MV-4-11 (cell line): ENCODE measurements at places on chromosomes 1 and 21.

DNA sequence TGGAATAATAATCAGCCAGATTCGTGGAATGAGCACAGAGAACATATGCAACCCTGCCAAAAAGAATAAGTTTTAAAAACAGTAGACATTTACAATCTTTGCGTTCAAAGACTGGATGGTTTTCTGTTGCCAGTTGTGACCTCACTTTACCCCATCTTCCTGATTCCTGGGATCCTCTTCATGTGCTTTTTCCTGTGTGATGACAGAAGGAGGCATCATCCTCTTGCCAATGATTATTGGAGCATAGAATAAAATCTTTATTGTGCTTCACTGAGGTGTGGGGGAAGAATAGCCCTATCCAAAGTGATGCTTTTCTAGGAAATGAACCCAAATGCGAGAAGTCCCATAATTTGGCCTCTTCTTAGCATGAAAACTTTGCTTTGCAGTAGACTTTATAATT is 15.0 kb upstream of the BARHL2 start:
- DNase-seq: no peak

DNA sequence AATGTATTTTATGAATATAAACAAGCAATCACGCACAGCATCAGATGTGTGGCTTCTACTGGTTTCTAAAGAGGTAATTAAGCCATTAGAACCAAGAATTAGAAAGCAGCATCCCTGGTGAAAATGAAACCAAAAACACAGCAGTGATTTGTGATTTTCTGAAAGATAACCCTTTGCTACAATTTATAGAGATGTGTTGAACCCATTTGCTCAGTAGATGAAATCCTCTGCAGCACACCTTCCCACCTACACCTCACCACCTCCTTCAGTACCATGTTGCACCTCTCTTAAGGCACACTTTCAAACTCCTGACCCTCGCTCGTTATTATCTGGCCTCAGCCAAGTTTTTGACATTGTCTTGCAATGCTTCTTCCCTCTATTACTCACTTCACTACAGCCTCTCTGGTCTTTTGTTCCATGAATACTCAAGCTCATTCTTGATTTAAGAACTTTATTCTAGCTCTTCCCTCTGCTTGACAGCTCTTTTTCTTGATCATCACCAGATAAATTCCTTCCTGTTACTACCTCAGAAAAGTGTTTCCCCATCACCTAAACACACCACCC is 38.6 kb downstream of the NSL1 start:
- no peak for DNase-seq

GRCh38 chr1:18956193-18957135 is at the start of gene IFFO2:
Gene IFFO2 (minus strand): TSS chr1:18956676. CDS start chr1:18956332, 344 bp downstream.
- DNase-seq: peak; percentile 82

DNA sequence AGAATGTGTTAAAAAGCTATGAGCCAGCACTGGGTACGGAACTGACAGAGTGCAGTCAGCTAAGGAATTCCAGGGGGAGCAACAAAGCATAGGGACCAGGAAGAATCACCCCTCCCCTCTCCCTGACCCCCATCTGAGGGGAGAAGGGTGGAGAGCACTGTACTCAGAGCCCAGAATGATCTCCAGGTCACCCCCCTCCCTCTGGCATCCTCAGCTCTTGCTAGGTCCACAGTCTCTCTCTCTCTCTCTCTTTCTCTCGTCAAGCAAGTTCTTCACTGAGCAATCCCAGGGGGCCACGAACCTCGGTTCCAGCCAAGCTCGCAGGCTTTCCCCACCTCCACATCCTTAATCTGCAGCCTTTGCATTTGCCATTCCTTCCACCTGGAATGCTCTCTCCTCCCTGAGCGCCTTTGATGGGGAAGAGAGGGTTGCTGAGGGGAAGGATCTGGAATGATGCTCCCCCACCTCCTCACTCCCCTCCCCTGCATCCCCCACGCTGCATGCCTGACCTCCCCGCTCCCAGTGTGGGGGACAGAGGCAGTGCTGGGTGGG is 6.7 kb upstream of the WASF2 start:
- DNase-seq: no peak

- DNase-seq: peak; percentile 87
Observed at GRCh38 chr1:99374109-99374508, 109.8 kb downstream of the PLPPR4 start.

DNA sequence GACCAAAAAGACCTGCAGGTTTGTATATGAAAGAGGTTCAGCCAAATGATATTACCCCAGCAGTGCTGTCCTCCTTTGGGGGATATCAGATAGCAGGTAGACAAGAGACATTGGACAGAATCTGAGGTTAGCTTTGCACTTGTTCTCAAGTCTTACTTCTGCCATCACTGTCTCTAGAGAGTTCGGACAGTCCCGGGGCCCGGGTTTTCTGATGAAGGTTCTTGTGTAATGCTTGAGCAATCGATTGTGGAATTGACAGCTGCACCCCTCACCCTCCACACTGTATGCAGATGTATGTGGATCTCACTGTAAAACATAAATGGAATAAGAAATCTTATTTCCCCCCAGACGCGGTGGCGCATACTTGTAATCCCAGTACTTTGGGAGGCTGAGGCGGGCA is 56.2 kb upstream of the MORC3 start:
- DNase-seq: peak; percentile 43

DNA sequence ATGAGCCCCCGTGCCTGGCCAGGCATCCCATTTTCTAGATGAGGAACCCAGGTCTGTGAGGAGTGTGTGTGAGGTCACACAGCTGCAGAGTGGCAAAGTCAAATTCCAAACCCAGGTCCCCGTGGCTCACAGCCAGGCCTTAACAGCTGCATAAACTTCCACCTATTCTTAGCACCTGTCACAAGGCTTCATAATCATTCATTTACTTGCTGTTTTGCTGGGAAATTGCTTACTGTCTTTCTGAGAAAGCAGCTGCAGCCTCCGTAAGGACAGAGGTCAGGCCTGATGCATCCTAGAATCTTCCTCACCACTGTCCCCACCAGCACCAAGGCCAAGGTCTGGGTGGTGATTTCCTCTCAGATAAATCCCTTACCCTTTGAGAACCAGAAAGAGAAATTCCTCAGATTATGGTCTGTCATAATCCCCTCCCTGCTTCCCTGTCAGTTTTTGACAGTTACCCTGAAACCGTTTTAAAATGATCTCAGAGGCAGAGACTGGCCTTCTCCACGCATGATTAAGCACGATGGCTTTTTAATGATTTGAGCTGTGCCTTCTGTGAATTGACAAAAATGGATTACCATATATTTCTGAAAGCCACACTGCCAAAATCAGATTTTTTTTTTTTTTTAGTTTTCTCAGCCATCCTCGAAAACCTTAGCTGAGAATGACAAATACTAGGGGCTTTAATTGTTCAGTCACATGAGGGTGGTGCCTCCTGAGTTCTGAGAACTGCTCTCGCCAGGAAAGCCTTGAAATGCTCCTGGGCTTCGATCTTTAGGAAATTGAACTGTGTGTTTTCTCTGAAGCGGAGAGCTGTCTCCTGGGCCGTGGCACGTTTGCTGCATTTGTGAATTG is 70.0 kb upstream of the SELENON start:
- DNase-seq: no peak

DNA sequence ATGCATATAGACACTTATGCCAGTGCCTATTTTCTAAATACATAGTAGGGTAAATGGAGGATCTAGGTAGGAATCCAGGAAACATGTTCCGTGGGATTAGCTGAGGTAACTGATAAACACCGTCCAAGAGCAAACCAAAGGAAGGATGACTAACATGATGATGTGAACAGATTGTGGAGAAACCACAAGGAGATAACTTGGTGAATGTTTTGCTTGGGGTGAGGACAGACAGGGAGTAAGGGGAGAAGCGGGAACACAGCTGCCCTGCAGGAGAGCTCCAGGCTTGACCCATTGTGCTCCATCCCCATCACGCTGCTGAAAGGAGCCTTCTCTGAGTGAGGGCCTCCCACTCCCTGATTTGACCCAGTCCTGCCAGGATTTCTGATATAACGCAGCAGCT is 87.0 kb upstream of the ZC3H11B start:
- no peak for DNase-seq

DNA sequence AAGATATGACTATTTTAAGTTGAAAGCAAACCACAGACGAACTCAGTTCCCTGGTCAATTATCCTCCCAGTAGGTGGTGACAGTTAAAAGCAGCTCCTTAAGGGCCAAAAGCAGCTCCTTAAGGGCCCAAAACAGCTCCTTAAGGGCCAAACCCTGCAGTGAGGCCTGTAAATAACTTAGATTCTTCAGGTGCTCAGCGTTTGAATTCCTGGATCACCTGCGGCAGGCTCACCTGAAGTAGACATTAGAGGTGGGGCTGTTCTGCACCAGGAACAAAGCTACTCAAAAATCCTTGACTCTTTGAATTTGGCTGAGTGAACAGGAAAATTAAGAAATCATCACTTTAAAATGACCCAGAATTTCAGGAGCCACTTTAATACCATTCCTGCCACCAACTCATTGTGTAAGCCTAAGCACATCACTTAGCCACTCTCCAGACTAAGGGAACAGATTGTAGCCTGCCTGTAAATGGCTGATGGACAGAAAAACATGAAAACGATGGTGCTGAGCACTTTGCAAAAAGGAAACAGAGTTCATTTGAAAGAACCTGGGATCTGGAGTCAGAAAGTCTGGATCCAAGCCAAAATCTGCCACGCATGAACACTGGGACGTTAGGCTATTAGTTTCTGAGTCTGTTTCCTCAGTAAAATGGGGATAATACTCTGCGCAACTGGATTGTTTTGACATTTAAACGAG is 126.9 kb downstream of the LRIG2 start:
- no peak for DNase-seq

DNA sequence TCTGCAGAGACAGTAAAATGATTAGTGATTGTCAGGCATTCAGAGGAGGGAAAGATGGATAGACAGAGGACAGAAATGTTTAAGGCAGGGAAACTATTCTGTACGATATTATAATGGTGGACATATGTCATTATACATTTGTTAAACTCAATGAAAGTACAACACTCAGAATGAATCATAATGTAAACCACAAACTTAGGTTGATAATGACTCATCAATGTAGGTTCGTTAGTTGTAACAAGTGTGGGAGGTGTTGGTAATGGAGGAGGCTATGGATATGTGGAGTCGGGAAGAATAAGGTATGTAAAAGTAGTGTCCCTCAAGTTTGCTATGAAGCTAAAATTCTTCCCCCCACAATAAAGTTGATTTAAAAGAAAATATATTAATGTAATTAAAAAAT is 455.0 kb downstream of the BRINP3 start:
- DNase-seq: no peak

DNA sequence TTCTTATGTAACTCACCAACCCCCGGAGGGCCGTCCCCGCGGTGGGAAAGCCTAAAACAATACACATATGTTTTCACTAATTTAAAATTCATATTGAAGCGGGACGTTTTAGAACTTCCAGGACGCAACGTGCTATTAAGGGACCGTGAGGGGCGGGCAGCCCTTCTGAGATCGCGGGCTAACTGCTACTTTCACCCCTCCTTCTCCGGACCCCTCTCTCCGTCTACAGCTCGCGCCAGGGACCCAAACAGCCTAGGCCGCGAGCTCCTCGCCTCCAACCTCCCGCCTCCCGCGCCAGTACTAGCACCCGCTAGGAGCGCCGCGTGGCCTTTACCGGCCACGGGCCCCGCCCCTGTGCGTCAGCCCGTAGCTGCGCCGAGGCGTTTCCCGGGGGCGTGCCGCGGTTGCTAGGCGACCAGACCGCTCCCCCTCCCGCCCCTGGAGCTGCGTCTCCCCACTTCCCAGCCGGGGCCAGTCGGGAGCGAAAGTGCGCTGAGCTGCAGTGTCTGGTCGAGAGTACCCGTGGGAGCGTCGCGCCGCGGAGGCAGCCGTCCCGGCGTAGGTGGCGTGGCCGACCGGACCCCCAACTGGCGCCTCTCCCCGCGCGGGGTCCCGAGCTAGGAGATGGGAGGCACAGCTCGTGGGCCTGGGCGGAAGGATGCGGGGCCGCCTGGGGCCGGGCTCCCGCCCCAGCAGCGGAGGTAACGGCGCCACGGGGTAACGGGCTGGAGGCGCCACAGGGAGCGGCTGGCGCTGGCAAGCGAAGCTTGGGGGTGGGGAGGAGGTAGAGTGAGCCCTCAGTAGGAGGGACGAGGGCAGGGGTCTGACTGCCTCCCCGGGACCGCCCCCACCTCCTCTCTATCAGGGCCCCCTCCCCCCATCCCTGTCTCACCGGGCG is at the start of gene DYRK3:
Gene DYRK3, plus strand, starts transcription at position 457 of the 898 bp plus-strand sequence. Its CDS starts 168 bp downstream, at position 625.
- DNase-seq: peak; percentile 80

GRCh38 chr1:204103431-204103741 is 30.5 kb downstream of the SOX13 start:
- no peak for DNase-seq

DNA sequence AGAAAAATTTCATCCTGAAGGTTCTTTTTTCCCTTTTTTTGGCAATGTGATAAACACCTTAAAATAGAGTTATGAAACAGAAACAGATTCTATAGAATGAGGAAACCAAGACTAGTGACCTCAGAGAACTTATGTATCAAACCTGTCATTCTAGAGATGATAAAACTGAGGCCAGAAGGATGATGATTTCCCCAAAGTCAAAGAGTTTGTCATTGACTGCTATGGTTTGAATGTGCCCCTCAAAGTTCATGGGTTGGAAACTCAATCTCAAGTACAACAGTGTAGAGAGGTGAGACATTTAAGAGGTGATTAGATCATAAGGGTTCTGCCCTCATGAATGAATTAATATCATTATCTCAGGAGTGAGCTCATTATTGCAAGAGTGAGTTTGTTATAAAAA is 13.7 kb upstream of the BEND5 start:
- peak; percentile 35 for DNase-seq

DNA sequence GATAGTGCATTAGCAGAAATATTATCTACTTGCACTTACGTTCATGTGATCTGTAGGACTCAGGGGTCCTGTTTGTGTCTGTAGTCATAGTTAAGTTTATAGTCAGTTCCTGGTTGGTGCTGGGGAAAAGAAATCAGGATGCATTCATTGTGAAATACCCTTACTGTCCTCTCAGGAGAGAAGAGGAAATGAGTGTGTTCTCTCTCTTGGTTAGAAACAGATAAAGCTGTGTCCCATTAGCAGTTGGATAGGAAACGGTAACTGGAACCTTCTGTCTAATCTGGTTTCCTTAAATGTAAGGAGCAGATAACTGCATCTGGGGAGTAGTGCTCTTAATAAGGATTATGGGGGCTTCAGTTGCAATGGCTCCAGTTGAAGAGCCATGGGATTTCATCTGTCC is 8.9 kb downstream of the SDCCAG8 start:
- peak; percentile 93 for DNase-seq

DNA sequence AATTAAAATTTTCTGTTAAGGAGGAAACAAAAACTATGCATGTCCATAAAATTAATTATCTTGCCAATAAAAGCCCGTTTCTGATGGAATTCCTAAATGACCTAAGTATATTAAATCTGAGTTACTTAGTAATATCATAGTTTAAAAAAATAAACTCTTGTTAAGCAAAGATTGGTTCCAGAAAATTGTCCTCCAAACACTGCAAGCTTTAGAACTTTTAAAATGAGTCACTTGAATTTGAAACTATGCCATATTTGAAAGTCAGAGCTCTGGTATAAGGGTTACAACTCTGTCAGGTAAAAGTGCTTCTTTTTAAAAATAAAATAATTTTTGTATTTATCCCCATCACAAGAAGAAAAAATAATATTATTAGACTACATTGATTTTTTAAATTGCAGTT is 409.5 kb downstream of the PLPP3 start:
- no peak for DNase-seq

DNA sequence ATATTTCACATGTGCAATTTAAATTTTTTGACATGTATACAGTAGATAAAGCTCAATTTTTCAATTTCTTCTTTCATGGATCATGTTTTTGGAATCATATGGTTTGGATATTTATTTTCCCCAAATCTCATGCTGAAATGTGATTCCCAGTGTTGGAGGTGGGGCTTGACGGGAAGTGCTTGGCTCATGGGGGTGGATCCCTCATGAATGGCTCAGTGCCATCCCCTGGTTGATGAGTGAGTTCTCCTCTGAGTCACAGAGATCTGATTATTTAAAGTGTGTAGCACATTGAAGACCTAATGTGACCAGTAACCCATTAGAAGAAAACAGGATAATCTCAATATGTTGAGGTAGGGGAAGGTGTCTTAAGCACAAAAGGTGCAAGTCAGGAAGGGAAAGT is 9.1 kb upstream of the IFI16 start:
- no peak for DNase-seq
